A549 treated with RU486 at 1 μM for 4 hours (cell line): ENCODE measurements at places on chromosomes 12 and 14. TPM values are rescaled to one million over a fixed set of nuclear protein-coding genes. Genes with fewer than 3 reads are reported as not detected.

C12orf42 gene
- total RNA-seq, result 0.12 TPM in 1 of 5 replicates, not detected in the others

GPHB5 gene
- not detected in 5 replicates for total RNA-seq

PAN2 gene
- total RNA-seq, result 11.9 to 16.2 TPM (median 14.3 TPM) in 5 replicates

MIP gene
- total RNA-seq, result not detected in 5 replicates

MMP19 gene
- 0.13 to 4.5 TPM (median 0.17 TPM) in 5 replicates for total RNA-seq

TAPBPL gene
- 2.2 to 5.2 TPM (median 3.7 TPM) in 5 replicates for total RNA-seq

LBHD2 gene
- total RNA-seq, result 0.14 TPM in 1 of 5 replicates, not detected in the others

RHOF gene
- 163 to 224 TPM (median 192 TPM) in 5 replicates for total RNA-seq

RERGL gene
- not detected in 5 replicates for total RNA-seq

PRR4 gene
- total RNA-seq, result 1.9 to 5.3 TPM (median 3.3 TPM) in 5 replicates

A2M gene
- 0.15 to 0.57 TPM in 2 of 5 replicates, not detected in the others for total RNA-seq

ACVRL1 gene
- 0.06 to 0.15 TPM (median 0.12 TPM) in 3 of 5 replicates, not detected in the others for total RNA-seq

CABP1 gene
- 0.15 to 0.23 TPM (median 0.21 TPM) in 3 of 5 replicates, not detected in the others for total RNA-seq

FOXN4 gene
- total RNA-seq, result not detected in 5 replicates

TSPAN8 gene
- 0.23 to 0.67 TPM (median 0.44 TPM) in 3 of 5 replicates, not detected in the others for total RNA-seq

PAPLN gene
- total RNA-seq, result 5.3 to 8.8 TPM (median 8.4 TPM) in 5 replicates
